SHP77 treated with DMSO at 0.1 percent for 48 hours (cell line): ENCODE measurements at places on chromosomes 2 and 18.

DNA sequence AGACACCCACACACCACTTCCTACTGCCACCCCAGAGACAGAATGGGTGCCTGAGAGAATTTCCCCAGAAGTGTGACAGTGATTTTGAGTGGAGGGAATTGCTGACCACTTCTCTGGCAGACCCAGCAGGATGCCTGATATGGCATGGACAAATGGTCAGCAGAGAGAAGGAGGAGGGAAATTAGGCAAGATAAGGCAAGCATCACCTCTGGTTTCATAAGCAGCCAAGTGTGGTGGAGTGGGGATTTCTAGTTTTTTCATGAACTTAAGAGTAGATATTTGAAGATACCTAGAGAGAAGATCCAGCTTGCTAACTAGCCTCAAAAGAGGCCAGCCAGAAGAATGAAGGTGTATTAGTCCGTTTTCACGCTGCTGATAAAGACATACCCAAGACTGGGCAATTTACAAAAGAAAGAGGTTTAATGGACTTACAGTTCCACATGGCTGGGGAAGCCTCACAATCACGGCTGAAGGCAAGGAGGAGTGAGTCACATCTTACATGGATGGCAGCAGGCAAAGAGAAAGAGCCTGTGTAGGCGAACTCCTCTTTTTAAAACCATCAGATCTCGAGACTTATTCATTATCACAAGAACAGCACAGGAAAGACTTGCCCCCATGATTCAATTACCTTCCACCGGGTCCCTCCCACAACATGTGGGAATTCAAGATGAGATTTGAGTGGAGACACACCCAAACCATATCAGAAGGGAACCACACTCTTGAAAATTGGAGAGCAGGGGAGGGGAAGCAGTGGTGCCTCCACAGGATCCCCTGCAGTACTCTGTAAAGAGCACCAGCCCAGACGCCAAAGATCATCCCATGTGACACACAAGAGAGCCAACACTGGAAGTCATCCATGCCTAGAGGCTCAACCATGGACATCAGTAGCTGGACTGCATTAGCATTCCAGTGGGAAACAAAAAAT lies 64.2 kb downstream of the RBM43 start:
- DNase-seq, result no peak

DNA sequence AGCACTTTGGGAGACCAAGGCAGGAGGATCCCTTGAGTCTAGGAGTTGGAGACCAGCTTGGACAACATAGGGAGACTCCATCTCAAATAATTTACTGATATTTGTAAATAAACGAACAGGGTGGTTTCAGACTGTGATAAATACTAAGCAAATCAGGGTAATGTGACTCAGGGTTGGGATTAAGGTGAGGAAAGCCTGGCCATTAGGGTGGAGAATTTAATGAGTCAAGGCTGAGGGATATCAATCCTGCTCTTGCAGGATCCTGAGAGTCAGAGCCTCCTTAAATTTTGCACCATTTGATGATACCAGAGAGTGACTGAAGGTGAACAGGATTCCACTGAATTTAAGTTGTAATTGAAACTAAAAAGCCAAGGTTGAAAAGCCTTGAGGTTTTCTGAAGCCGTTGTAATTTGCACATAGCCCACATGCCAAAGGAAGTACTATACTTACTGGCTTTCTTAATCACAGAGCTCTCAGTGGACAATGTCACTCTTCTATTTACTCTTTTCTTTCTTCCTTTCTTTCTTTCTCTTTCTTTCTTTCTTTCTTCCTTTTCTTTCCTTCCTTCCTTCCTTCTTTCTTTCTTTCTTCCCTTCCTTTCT lies 28.6 kb upstream of the AP1S3 start:
- no peak for DNase-seq

DNA sequence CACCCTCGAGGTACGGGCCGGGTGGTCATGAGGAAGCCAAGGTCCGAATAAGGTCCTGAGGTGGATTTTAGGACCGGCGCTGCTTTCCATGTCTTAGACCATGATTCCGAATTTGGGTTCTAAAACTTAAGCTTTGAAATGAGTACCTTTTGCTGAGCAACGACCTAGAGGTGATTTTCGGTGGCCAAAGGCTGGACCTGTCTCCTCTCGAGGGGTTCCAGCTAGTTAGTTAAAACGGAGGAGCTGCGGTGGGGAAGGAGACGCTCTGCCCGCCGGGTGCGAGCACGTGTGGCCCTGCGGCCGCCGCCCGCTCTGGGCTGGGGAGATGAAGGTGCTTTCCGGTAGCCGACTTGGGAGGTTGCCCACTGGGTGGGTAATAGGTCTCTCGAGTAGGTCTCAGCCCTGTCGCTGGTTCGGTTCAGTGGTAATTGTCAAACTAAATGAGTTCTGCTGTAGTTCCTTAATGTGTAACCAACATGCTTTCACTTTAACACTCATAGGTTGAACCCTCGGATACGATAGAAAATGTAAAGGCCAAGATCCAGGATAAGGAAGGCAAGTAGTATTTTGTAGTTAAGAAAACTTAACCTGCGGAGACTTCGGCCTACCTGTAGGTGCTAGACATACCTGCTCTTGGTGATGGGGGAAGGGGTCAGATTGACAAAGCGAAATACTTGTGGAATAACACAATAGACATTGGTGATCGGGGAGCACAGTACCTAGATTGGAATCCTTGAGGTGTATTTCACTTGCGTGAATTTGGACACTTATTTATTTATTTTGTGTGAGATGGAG lies 572 bp downstream of the RPS27A start:
- no peak for DNase-seq

DNA sequence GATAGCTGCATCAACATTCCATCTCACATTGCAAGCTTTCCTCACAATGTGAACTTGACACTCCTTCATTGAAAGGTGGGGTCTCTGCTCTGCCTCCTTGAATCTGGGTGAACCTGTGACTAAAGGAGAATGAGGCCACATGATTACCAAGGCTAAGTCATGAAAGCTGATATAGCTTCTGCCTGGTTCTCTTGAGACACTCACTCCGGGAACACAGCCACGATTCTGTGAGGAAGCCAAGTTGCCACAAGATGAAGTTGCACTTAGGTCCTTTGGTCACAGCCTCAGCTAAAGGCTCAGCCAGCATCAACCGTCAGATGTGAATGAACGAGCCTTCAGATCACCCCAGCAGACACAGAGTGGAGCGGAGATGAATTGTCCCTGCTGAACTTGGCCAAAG lies 94.7 kb upstream of the FAM136A start:
- DNase-seq, result no peak

GRCh38 chr2:239669181-239669898 lies 268.5 kb upstream of the HDAC4 start:
- no peak for DNase-seq

DNA sequence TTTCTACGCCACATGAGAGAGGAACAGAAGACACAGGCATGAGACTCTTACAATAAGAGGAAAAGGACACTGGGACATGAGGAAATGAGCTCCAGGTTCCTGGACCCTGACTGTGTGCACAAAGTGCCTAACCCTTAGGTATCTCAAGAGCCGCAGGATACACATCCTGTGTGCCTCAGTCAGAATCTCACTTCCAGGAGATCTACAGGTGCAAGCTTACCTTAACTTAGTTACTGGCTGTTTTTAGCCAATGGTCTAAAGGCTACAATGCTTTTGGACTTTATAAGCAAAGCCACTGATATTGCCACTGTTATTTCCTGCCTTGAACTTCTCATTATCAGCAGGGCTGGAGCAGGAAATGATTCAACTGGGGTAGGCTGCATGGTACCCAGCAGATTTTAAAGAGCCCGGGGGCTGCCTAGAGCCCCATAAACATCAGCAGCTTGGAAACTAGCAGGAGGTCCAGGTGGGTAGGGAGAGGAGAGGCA lies 254.4 kb downstream of the ZNF521 start:
- no peak for DNase-seq

GRCh38 chr2:159712929-159713420 lies 669 bp downstream of the MARCHF7 start:
- no peak for DNase-seq

GRCh38 chr2:120978359-120979050 lies 242.8 kb downstream of the GLI2 start:
- DNase-seq, result no peak

DNA sequence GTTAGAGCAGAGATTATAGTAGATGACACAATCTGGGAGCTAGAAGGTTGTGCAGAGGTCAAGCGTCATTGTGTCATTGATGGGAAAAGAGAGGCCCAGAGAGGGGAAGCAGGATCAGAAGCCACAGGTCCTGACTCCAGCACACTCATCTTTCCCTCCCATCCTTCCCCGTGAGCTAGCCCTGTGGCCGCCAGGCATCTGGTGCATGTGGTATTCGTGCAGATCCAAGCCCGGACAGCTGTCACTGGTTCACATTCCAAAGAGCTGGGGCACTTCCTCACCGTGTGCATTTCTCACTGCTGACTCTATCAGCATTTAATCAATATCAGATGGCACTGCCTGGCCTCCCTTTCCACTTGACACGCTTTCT lies 94.1 kb upstream of the THOC1 start:
- no peak for DNase-seq

GRCh38 chr2:187526792-187527191 lies 27.4 kb downstream of the TFPI start:
- DNase-seq, result no peak

GRCh38 chr2:8860239-8860638 lies 22.8 kb upstream of the KIDINS220 start:
- no peak for DNase-seq

GRCh38 chr2:37820471-37820986 lies 104.6 kb upstream of the RMDN2 start:
- no peak for DNase-seq

DNA sequence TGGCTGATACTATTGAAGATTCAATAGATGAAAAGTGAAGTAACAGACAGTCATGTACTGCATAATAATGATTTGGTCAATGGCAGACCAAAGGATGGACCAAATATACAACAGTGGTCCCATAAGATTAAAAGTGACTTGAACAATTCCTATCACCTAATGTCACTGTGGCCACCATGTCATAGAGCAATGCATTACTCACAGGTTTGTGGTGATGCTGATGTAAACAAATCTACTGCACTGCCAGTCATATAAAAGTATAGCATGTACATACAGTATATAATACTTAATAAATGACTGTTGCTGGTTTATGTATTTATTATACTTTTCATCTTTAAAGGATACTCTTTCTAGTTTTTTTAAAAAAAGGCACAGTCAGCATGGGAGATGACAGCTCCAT lies 99.9 kb downstream of the USP34 start:
- no peak for DNase-seq

DNA sequence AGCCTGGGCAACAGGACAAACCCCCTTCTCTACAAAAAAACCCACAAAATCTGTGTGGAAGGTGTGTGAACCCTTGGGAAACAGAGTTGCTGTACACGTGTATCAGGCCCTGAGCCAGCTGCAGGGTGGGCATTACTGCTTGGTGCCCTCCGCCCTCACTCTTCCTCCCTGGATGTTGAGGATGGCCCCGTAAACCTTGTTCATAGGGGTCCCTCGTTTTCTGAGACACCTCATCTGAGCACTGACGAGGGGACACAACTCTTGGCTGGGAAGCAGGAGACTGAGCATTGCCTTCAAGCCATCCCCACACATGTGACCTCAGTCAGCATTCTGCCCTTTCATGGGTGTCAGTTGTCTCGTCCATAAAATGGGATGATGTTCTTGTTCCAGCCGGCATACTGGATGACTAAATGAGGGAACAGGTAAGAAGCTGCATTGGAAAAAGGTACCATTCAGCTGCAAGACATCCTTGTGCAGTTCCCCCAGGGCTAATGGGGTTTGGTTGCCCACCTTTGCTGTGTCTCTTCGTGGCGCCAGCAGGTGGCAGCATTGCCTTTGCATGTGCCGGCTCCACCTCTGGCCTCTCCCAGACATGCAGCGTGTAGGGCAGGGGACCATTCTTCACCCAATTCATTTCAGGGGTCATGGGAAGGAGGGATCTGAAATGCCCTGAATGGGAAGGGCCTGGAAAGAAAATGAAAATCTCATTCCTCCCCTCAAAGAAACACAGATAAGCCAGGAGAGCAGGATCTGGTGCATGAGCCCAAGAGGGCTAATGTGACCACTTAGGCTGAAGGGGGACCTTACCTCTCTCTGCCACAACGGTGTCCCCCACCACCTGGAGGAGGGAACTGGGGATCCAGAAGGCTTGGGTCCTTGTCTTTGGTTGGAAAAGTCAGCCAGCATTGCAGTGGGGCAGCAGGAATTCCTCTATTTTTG lies 36.4 kb upstream of the HAAO start:
- DNase-seq, result peak; percentile 15

GRCh38 chr18:51342815-51343214 lies 145.3 kb upstream of the MEX3C start:
- DNase-seq, result no peak

DNA sequence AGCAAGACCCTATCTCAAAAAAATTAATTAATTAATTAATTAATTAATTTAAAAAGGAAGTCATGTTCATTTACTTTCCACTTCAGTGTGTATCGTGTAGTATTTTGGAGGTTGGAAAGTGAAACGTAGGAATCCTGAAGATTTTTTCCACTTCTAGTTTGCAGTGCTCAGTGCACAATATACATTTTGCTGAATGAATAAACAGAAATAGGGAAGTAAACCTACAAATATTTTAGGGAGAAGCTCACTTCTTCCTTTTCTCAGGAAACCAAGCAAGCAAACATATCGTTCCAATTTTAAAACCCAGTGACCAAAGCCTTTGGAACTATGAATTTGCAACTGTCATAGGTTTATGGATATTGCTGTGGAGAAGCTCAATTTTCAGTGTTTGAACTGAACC lies 27.8 kb downstream of the SLC14A1 start:
- DNase-seq, result no peak

DNA sequence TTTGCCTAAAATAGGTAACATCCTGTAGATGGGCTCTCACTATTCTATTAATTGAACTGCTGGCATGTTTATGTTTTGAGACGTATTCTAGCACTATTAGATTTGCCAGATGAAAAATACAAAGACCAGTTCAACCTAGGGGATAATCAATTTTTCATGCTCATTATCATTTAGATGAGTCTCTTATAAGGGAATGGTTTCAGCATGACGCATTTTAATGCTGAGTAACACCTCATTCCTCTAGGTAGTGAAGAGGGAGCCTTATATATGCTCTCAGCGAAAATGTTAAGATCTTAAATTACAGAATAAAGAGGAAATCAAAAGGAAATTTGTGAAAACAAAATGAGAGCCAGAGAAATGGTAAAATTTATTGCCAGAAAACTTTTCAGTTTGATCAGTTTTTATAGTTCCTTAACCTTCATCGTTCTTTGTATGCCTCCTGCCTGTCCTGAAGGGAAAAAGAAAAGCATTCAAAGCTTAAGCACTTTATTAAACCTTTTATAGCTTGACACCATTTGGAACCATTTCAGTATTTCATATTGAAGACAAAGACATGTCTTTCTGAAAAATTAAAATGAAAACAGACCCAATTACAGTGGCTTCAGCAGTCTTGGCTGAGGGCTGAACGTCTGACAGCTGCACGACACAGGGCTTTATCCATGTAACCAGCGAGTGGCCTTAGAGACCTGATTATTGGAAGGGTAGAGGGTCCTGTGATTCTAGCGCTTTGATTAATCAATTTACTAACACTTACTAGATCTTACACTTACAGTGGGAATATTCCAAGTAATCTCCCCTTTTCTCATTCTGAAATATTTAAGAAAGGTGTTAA lies 112.8 kb downstream of the ADCYAP1 start:
- DNase-seq, result peak; percentile 33

DNA sequence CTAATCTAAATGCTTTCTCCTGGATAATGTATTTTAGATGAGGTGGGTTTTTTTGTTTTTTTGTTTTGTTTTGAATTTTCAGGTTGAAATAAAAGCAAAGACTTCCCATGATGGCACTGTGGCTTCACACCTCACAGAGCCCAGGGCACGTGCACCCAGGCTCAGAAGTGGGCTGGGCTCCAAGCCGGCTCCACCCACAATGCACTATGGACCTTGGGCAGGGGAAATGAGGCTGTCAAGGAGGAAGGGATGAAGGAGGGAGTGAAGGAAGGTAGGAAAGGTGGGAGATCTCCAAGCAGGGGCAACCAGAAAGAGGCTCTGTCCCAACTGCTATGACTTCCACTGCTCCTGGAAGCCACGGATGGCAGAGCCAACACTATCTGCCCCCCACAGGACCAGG lies 60.4 kb downstream of the BIN1 start:
- no peak for DNase-seq
